ENCODE measurements at places on chromosomes 12 and 14.

- no peak for DNase-seq
These were observed 32.8 kb downstream of the GTF2A1 start for GRCh38 chr14:81187832-81188522.

DNA sequence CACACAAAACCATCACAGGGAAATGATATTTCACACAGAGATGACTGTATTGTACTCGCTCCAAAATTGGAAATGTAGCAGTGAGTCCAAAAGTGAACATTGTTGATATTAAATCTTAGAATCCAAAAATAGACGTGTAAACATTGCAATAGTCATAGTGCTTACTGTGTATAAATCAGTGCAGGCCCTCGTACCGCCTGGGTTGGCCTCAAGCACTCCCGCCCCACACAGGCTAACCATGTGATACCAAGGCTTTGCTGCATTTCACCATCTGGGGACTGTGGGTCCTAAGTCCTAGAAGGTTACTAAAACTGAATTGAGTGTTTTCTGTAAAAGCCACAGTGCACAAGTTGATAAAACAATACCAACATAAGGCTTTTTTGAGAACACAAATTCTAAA is 107.3 kb downstream of the PPP2R5E start:
- no peak for DNase-seq

- no peak for DNase-seq
These were observed 178.0 kb downstream of the GRIP1 start for GRCh38 chr12:66500841-66501240.

DNA sequence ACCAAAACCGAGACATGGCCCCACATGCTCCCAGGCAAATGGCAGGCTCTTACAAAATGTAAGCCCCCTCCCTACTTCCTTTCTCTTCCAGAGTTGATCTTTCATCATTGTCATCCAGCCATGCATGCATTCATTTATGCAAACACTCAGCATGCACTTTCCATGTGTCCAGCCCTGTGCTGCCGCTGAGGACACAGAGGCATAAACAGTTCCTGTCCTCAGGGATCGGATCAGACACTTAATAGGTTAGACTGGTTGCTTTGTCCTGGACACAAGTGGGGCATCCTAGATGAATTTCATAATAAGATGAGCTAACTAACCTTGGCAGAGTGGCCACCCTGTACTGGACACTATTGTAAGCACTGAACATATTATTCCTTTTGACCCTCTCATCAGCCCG is 23.1 kb downstream of the PRIMA1 start:
- no peak for DNase-seq

DNA sequence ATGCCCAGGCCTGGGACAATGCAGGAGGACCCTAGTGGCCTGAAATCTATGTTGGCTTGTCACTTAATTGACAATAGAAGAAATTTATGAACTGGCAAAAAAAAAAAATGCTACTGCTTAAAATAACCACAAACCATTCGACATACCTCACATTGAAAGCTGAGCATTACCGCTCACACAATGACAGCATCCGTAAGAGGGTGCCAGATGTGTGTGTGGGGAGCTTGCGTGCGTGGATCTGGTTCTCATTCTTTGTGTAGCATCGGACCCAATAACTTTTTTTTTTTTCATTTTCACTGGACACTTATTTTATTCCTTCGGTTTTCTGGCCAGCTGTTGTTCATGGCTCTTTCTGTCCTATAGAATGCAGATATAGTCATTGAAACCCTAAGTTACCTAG is 216.7 kb downstream of the VRK1 start:
- no peak for DNase-seq

DNA sequence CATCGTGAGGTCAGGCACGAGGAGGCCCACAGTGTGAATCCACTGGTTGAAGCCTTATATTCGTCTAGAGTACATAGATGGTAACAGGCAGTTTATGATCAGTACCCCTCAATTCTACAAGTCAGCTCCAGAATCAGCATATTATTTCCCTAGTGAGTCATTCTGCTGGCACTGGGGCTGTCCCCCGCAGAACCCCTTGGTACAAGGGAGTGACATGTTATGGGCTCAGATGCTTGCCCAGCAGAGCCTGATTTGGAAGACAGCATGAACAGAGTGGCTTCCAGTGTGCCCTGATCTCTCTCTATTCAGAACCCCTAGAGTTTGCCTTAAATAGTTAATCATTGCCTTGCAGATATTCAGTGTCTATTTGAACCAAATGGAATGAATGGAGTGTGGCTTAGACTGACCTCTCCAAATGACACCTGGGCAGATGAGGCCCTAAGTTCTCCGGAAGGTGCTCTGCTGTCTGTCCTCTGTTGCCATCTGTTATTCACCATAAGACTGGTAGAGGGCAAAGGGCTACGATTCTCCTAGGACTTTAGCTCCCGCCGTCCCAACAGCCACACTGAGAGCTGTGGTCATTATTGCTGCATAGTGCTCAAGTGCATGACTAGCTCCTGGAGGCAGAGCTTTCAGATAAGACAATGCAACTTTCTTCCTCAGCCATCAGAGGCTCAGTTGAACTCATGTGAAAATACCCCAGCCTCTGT is 41.1 kb downstream of the CACNA2D4 start:
- no peak for DNase-seq
